ENCODE measurements at places on chromosomes 5 and 9.

DNA sequence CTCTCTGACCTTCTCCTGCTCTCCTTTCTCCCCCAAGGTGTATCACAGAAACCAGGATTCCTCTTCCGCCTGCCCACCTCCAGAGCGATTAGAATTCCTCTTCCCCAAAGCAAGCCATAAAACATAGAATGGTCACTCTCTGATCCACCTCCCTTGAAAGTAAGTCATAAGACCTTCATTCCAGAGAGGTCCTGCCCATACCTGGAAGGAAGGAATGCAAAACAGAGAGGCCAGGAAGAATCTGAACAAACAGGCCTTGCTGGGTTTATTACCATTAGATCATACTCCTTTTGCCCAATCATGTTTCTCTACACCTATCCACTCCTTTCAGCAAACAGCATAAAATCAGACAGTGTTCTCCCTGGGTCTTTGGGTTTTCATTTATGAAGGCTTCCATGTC is 21.0 kb downstream of the CDKL3 start:
- DNase-seq = no peak

GRCh38 chr5:146891511-146891910 is 13.0 kb upstream of the PPP2R2B start:
- no peak for DNase-seq

GRCh38 chr5:160524827-160525226 is 103.2 kb downstream of the PTTG1 start:
- DNase-seq = no peak

DNA sequence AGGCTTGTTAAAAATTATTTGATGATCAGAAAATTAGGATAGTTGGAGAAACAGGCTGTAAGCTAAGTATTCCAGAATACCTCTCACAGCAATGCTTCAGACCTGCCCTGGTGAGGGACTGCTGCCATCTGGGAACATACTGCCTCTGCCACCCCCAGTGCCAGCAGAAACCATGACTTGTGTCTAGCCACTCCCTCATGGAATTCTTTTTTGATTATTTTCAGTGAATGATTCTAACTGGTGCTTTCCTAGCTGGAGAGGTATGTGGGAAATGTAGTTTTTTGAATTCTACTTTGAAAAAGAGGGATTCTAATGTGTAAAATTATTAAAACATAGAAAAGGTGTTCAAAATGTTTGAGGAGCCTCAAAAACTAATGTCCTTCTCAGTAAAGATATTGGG is 126.3 kb downstream of the HMHB1 start:
- no peak for DNase-seq

GRCh38 chr9:80233906-80234305 is 662.1 kb downstream of the TLE4 start:
- peak; percentile 6 for DNase-seq

GRCh38 chr9:137685741-137686420 is 67.1 kb downstream of the EHMT1 start:
- no peak for DNase-seq

DNA sequence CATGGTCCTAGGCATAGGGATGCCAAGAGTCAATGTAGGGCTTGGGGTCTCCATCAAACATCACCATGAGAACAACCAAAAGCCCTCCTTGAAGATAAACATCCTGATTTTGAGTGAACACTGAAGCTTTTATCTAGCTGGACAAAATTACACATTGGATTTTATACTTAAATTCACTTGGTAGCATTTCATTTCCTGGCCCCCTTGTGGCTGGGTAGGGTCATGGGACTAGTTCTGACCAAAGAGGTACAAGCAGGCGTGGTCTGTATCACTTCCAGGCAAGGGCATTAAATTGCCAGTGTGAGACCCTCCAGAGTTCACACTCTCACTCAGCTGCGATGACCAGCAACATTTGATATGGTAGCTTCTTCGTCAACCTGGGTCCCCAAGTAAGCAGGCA is 320.3 kb downstream of the ACTL7B start:
- no peak for DNase-seq

- no peak for DNase-seq
These were observed 43.6 kb upstream of the SMIM32 start for GRCh38 chr5:136236479-136237083.

DNA sequence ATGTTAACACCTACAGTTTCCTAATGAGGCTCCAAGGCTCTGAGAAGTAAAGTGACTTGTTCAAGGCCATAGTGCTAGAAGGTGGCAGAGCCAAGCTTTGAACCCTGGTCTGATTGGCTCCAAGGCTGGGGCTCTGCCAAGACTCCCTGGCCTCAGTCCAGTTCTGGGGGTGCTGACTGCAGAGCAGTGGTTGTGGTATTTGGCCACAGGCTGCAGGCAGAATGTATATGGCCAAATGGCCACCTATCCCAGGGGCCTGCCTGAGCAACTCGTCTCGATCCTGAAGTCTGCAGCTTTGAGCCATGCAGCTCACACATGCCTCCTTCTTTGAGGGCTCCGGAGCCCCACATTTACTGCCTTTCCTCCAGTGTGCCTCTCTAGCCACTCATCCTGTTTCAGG is 9.7 kb upstream of the NEK6 start:
- DNase-seq = no peak

GRCh38 chr9:98989036-98990000 is 45.6 kb downstream of the COL15A1 start:
- no peak for DNase-seq

DNA sequence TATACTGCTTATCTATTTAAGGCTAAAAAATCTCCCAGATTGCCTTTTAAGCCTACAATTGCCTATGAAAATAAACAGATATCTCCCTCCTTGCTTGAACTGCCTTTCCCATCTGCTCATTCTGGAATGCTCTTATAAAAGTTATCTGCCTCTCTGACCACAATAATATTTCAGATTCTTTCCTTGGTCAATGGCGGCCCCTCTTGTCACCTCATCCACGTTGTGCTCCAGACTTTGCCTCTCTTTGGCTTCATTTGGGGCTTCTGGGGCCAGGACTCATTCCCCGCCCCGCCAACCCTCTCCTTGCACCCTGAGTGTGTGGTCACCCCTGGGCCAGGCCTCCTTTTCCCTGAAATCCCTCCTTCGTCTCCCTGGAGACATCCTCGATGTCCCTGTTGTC is 110.0 kb upstream of the RPS23 start:
- DNase-seq = no peak

GRCh38 chr5:1801967-1802295 is 724 bp downstream of the NDUFS6 start:
- DNase-seq = no peak

GRCh38 chr5:139543423-139543991 is 17.6 kb upstream of the UBE2D2 start:
- DNase-seq = no peak

- no peak for DNase-seq
These were observed 150.3 kb downstream of the PIK3R1 start for GRCh38 chr5:68365889-68366288.

GRCh38 chr5:137192293-137192743 is 306.8 kb downstream of the SPOCK1 start:
- no peak for DNase-seq

- DNase-seq = no peak
These were observed 136.2 kb upstream of the HAPLN1 start for GRCh38 chr5:83856881-83857280.

GRCh38 chr5:173644673-173645436 is 28.4 kb upstream of the BOD1 start:
- no peak for DNase-seq

GRCh38 chr5:56108246-56108645 is 113.5 kb upstream of the IL6ST start:
- DNase-seq = no peak

DNA sequence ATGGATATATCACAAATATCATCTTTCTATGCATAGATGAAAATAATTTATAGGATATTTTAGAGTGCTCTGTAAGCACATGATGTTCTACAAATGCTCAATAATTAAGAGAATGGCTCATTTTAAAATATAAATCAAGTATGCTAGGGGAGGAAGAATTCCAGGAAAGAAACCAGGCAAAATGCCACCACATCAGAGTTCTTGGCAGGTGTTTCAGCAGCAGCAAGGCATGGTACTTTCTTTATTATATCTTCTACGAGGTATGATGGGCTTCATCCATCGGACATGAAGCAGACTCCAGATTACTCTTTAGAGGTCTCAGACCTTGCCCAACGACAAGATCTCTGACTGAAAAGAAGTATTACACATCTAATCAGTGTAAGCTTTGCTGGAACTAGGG is 316.3 kb upstream of the ARRDC3 start:
- DNase-seq = no peak

DNA sequence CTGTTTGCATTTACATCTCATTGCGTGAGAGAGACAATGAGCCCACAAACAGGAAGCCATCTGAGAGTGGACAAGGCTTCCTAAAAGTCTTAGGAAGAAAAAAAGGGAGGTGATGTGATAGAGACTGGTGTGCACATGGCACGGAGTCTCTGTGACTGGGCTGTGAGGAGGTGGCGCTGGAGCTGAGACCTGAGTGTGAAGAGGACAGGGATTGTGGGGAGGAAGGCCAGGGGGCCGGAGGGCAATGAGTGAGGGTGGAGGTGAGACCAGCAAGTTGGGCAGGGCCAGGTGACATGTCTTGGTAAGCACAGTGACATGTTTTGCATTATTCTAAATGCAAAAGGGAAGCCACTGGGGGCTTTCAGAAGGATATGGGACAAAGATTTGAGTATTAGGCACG is 45.0 kb downstream of the TSPAN17 start:
- DNase-seq = no peak

DNA sequence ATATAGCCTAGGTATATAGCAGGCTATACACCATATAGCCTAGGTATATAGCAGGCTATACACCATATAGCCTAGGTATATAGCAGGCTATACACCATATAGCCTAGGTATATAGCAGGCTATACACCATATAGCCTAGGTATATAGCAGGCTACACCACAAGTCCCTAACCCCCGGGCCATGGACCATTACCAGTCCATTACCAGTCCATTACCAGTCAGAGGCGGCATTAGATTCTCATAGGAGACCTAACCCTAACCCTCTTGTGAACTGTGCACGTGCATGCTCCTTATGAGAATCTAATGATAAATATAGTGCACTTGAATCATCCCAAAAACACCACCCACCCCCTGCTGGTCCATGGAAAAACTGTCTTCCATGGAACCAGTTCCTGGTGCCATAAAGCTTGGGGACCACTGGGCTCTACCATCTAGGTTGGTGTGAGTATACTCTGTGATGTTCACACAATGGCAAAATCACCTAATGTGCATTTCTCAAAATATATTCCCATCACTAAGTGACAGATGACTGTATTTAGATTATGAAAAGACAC is 4.7 kb downstream of the PLIN2 start:
- no peak for DNase-seq

GRCh38 chr9:134181648-134182034 is 17.3 kb upstream of the RNU6ATAC start:
- DNase-seq = no peak

DNA sequence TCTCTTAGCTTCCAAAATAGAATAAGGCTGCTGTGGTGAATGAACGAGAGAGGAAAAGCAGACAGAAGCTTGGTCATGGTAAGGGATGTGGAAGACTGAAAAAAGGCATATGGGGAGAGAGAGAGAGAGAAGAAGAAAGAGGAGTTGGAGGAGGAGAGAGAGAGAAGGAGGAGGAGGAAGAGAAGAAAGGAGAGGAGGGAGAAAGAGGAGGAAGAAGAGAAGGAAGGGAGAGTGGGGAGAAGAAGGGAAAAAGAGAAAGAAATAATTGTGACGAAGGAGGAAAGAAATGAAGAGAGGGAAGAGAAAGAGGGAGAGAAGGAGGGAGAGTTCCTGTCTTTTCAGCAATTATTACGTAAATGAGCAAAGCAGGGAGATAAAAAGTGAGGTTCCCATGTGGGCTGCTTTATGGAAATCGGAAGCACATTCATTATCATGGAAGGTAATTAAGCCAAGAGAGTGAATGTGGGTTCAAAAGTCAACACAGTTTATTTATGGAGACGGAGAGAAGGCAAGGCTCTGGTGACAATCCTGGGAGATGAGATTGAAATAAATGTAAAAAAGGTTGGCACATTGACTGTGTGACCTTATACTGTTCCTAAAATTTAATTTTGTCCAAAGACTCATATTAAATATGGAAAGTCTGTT is 611.2 kb downstream of the KIF4B start:
- no peak for DNase-seq

- no peak for DNase-seq
These were observed 1.4 kb downstream of the SLC26A2 start for GRCh38 chr5:149961957-149962409.

DNA sequence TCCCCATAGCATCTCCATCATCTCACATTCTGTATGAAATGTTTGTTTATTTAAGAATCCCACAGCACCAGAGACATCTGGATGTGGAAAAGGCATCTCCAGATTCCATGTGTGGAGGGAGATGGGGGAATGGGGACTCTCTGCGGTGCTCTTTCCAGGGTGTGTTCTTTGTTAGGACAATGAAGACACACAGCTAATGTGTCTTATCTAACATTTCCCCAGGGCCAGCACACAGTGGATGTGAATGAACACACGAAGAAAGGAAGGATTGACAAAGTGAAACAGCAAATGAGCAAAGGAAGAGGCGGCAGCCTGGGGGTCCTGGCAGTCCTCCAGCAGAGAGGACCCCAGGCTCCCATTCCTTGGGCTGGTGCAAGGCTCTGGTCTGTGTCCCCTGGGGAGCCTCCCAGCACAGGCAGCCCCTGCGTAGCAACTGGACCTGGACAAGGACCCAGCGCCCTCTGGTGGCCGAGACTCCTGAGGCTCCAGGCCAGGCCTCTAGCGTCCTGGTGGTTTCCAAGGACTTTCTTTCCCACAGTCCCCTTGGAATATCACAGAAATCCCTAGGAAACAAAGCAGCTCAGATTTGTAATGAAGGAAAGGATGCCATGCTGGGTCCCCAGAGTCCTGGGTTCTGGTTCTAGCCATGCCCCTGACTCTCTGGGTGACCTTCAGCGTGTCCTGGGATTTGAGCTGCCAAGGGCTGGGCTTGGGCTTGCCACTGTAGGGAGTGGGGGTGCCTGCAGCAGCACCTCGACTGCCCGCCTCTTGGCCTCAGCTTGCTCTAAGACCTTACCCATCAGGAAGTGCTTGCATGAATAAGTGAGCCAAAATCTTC is 3.5 kb upstream of the PDLIM7 start:
- DNase-seq = peak; percentile 64

Measured in spinal cord (tissue), 10 donors.